NCI-H460 (cell line): ENCODE measurements at places on chromosomes 1 and 21. TPM values are rescaled to one million over a fixed set of nuclear protein-coding genes. Genes with fewer than 3 reads are reported as not detected.

DNA sequence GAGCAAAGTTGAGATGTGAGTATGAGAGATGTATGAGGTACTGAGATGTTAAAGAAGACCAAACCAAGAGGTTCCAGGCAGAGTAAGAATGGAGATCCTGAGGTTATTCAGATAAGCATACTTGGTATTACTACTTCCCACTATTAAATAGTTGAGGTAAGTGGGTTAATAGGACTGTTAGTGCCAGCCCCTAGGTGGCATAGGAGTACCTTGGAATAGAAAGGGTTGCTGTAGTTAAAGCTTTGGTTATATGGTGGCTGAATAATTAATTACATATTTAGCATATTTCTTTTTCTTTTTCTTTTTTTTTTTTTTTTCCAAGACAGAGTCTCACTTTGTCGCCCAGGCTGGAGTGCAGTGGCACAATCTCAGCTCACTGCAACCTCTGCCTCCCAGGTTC lies 397.9 kb upstream of the TMPRSS15 start:
- peak; percentile 4 for DNase-seq

DNA sequence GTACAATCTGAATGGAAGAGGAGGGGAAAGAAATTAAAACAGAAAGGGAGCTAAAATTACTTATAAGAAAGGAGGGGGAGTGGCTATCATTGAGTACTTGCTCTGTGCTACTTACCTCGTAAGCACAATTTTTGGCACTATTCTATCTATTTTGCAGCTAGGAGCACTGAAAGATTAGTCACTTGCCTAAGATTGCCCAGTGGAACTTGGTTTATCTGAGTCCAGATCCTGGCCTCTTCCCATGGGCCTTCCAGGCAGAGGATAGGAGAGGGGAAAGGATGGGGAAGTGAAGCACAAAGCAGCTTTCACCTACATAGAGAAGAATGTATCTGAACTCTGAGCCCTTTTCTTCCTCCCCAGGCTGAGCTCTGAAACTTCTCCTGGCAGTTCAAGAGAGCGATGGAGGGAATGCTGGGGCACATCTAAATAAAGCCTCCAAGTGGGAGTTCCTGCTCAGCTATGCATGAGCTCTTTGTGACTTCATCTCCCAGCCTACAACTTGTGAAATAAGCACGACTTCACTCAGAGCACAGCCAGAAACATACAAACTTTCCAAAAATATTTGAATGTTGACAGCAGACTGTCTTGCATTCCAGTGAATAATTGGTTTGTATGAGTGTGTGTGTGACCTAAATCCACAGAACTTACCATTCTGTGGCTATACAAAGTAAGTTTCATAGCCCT lies 29.4 kb downstream of the HMGB4 start:
- DNase-seq: no peak

GRCh38 chr1:204287466-204287891 lies 72.2 kb downstream of the PLEKHA6 start:
- no peak for DNase-seq

DNA sequence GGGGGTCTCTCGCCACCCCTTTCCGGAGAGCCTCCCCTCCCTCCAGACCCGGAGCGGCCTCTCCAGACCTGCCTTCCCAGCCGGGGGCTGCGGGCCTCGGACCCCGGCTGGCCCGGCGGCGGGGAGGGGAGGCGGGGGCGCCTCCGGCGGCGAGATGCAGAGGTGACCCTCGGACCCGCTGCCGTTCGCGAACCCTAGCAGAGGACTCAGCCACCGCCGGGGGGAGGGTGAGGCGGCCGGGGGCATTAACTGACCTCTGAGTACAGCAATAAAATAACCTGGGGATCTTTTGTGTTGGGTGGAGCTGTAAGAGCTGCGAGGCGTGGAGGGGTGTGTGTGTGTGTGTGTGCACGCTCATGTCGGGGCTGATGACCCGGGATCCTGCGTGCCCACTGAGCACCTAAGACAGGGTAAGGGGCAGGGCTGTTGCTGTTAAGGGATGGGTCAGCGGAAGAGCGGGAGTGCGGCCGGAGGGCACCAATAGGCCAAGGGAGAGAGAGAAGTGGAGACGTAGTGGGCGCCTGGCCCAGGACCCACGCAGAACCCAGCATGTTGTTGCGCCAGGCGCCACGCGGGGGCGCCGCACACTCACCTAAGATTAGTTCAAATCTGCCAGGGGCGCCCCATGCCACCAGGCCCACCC lies 6.3 kb downstream of the HAPLN2 start:
- peak; percentile 60 for DNase-seq

GRCh38 chr1:160211046-160211790 lies 6.0 kb downstream of the PEA15 start:
- no peak for DNase-seq

GRCh38 chr1:29639741-29640427 lies 403.6 kb downstream of the PTPRU start:
- no peak for DNase-seq

DNA sequence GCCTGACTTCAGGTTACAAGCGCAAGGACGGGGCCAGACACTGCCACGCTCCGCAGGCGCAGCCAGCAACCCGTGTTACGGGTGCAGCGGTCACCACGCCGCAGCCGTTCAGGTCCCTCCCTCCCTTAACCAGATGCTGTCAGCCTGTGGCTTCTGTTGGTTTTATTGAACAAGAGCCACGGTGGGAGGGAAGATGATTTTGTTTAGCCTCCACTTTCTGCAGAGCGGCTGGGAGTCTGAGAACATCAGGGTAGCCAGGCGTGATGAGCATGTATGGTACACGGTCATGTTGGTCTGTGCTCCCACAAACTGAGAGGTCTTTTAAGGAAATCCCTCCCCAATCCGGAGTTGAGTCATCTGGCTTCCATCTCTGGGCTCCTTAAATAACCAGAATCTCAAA lies 18.5 kb upstream of the ADARB1 start:
- DNase-seq: no peak

GRCh38 chr21:25871566-25871965 lies 136.8 kb downstream of the GABPA start:
- DNase-seq: no peak

GRCh38 chr1:115475252-115475651 lies 137.2 kb upstream of the NGF start:
- DNase-seq: no peak

GRCh38 chr1:56516539-56517252 lies 62.7 kb downstream of the PLPP3 start:
- DNase-seq: no peak

DNA sequence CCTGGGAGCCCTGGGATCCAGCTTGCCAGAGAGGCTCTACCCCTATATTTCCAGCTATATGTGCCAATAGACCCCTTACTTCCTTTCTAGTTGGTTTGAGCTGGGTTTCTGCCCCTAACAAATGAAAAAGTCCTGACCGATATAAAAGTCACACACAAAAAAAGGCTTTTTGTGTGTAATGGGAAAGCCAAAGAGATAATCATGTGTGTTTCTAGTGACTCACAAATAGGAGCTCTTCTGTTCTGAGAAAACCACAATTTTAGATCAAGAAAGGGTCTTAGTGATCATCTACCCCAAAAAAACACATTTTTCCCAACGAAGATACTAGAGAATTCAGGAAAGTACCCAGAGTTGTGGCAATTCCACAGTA lies 23.0 kb upstream of the PLEKHA6 start:
- no peak for DNase-seq

- no peak for DNase-seq
Observed at GRCh38 chr21:35927262-35927661, 133.1 kb downstream of the SETD4 start.

DNA sequence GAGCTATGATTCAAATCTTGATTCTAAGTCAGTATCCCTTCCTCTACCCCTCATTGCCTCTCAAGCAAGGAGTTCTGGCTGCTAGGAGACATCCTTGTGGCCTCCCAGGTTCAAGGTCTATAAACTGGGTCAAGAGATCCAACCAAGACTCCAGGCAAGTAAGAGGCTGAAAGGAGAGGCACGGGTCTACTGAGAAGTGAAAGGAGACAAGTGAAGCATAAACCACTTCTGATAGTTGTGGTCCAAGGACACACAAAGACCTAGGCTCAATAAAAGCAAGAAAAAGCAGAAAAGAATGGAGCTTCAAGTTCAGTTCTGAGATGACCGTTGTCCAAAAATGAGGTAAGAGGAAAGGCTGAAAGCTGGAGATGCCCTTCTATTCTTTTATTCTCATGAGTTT lies 17.8 kb upstream of the PPP2R5A start:
- DNase-seq: no peak

GRCh38 chr1:64900916-64901315 lies 65.4 kb downstream of the JAK1 start:
- DNase-seq: no peak

- no peak for DNase-seq
Observed at GRCh38 chr1:228983231-228983660, 248.0 kb downstream of the RHOU start.

DNA sequence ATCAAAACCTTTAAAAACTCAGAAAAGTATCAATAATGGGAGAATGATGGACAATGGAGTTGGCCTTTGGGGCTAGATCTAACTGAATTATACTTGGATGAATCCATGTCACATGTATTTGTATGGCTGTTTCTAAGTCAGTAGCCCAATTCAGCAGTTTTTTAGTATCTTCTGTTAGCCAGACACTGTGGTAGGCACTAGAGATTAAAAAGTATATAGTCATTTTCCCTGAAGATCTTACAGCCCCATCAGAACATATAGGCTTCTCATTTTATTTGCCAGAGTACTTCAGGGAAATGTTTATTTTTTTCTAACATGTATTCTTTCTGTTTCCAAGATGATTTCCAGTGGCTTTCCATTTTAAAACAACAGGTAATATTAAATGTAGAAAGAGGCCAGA lies 273.7 kb downstream of the NFIA start:
- DNase-seq: no peak

DNA sequence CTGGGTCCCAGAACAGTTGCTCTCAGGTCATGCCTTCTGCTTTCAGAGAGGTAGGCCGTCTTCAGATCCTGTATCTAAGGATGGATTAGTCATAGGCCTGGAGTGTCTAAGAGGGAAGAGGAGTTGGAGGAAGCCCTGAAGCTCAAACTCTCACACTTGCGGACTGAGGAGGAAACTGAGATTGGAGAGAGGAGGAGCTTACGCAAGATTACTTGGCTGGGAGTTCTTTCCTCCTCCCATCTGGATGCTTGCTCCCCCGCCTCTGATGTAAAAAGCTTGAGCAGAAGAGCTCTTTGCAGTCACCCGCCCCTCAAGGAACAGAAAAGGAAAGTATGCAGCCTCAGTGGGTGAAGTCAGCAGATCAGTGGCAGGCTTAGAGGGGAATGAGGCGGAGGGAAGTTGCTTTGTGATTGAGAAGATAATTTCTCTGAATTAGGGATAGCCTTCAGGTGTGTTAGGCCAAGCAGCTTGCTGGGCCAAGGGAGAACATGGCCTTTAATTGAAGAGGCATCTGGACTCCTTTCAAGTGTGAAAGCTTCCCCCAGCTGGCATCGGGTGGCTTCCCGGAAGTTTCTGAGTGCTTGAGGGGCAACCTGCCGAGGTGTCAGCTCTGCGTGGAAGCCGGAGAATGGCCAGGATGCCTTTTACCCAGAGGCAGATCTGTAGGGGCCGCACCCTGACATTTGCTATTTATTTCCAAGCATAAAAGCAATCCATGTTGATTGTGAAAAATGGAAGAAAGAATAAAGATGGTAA lies 6.6 kb downstream of the ADORA1 start:
- no peak for DNase-seq

- DNase-seq: no peak
Observed at GRCh38 chr1:200354243-200354642, 55.6 kb downstream of the ZNF281 start.

GRCh38 chr1:172764378-172764777 lies 105.5 kb downstream of the FASLG start:
- no peak for DNase-seq

DNA sequence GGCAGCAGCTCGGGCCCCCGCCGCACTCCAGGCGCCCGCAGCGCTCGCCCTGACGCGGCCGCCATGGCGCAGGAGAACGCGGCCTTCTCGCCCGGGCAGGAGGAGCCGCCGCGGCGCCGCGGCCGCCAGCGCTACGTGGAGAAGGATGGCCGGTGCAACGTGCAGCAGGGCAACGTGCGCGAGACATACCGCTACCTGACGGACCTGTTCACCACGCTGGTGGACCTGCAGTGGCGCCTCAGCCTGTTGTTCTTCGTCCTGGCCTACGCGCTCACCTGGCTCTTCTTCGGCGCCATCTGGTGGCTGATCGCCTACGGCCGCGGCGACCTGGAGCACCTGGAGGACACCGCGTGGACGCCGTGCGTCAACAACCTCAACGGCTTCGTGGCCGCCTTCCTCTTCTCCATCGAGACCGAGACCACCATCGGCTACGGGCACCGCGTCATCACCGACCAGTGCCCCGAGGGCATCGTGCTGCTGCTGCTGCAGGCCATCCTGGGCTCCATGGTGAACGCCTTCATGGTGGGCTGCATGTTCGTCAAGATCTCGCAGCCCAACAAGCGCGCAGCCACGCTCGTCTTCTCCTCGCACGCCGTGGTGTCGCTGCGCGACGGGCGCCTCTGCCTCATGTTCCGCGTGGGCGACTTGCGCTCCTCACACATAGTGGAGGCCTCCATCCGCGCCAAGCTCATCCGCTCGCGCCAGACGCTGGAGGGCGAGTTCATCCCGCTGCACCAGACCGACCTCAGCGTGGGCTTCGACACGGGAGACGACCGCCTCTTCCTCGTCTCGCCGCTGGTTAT lies 2.8 kb downstream of the KCNJ9 start:
- peak; percentile 42 for DNase-seq

The PDZK1 gene
- total RNA-seq: 0.62 TPM in 1 of 2 replicates, not detected in the other

The TTLL7 gene
- 4.4 and 4.8 TPM in 2 replicates for total RNA-seq

The WDR64 gene
- total RNA-seq: not detected in 2 replicates

The KCNC4 gene
- total RNA-seq: 1.3 and 1.8 TPM in 2 replicates

The NTMT2 gene
- total RNA-seq: 0.15 TPM in 1 of 2 replicates, not detected in the other

The HRNR gene
- not detected in 2 replicates for total RNA-seq

The SPRR5 gene
- not detected in 2 replicates for total RNA-seq

The UBE2U gene
- total RNA-seq: not detected in 2 replicates
